CD4-positive, alpha-beta T cell treated with Interleukin-12 subunit alpha and Interleukin-12 subunit beta, for 1 hour (primary cell): ENCODE measurements at places on chromosomes 13 and 19.

- DNase-seq, result no peak
Measured at GRCh38 chr13:40170091-40170490, 496.4 kb downstream of the FOXO1 start.

GRCh38 chr13:101346161-101346560 lies 70.1 kb downstream of the NALCN start:
- DNase-seq, result no peak

GRCh38 chr13:113116206-113116800 lies 6.3 kb upstream of the F10 start:
- DNase-seq, result no peak

DNA sequence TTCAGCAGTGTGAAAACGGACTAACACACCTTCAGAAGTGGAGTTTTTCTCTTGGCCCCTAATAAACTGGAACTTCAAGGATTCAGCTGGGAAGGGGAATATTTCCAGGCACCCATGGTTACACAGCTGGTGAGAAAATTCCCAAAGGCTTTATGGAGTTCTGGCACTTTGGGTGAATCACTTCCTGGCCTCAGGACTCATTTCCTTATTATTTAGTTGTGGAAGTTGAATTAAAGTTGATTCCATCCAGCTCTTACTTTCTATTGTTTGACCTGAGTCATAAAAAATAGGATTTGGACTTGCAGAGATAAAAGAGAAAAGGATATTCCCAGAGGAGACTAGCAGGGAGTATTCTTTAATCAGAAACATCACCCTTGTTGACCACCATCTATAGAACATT lies 882.1 kb downstream of the UQCRFS1 start:
- DNase-seq, result no peak

GRCh38 chr13:99500839-99501183 lies 461 bp upstream of the TM9SF2 start:
- no peak for DNase-seq

DNA sequence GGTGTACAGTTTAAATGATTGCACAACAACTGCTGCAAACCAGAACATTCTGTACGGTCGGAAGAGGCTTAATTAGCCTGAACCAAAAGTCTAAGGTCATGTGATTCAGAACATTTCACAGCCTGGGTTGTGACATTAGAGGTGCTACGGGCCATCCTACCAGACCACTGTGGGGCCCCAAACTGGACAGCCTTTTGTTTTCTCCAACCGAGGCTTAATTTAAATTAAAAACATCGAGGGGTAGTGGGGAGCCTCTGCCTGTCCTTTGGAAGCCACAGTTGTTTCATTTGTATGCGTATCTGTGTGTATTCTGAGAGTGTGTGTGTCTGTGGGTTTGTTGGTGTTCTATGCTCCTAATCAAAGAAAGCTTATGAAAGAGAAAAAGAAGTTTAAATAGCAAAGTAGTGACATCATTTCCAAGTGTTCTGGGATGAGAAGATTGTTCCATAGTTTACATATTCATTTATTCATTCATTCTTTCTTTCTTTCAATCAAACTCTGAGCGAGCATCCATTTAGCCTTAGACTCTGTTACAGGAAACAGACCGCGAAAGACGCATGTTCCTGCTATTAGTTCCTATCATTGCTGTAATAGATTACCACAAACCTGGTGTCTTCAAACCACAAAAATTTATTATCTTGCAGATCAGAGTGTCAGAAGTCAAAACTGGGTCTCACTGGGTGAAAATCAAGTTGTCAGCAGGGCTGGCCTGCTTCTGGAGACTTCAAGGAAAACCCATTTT lies 444.8 kb downstream of the FOXO1 start:
- DNase-seq, result peak; percentile 62

DNA sequence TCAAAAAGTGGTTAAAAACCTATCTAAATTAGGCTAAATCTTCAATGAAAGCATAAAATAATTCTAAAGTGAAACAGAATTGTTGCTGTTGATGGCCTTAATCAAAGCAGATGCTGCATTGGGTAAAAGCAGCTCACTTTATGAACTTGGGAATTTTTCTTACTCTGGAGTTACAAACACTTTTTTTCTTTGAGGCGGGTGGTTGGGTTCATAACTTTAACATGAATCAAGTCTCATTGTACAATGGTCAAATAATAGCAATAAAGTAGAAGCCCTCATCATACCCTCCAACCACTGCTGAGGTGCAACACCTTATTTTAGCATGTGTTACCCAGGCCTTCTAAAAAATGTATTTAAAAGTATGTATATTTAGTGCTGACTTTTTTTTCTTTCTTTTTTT lies 29.1 kb downstream of the NUP58 start:
- no peak for DNase-seq

GRCh38 chr13:103130681-103131210 lies 64.5 kb upstream of the SLC10A2 start:
- no peak for DNase-seq

DNA sequence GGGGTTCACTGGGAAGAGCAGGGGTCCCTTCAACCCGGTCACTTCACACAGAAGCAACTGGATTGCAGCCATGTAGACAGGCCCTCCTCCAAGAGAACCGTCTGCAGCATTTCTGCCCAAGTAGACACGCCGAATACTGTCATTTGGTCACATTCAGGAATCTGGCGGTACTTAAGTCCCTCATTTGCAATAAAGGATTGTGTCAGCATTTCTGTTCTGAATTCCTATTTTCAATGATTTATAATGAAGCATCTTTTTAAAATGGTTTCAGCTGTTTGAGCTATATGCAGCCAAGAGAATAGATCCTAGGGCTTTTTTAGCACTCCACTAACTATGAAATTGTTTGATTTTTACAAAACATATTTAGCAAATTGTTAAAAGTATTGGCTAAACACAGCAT lies 143.5 kb upstream of the SOX1 start:
- no peak for DNase-seq

- no peak for DNase-seq
Measured at GRCh38 chr13:111916201-111916600, 150.7 kb upstream of the SOX1 start.

DNA sequence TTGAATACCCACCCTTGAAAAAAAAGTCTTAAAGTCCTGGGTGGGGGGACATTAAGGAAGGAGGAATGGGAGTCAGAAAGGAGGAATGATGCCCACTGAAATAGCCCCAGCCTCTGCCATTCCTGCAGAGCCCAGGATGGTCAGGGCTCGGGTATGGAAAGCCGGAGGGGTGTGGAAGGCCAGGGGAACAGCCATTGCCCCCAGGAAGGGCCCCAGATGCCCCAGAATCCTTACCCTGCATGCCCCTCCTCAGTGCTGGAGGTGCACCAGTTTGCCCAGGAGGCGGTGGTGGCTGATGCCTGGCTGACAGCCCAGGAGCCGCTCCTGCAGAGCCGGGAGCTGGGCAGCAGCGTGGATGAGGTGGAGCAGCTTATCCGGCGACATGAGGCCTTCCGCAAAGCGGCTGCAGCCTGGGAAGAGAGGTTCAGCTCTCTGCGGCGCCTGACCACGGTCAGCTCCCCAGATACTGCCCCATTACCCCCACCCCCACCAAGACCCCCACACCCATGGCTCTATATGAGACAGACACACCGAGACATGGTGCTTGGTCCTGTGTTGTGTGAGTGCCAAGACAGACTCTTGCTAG lies 10.7 kb upstream of the SHKBP1 start:
- DNase-seq, result no peak

DNA sequence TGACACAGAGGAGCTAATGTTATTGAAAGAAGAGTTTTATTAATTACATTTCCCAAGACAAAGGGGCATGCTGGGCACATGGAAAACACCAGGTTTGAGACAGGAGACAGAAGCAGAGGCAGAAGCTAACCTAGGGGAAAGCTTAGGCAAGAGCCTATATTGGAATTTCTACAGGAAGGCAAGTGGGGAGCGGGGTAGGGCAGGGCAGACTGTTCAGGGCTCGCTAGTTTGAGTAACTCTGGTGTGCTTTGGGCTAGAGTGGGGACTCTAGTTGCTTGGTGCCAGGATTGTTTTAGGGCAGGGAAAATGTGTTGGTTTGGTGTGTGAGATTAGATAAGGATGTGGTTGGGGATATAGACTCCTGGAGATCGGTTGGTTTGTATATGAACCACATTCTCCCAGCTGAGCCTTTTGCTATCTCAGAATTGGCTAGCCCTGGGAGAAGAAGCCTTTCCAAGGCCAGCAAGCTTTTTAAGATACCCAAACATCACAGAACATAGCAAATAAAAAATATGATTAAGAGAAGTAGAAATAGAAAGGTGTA lies 8.4 kb upstream of the UFM1 start:
- no peak for DNase-seq

- DNase-seq, result no peak
Measured at GRCh38 chr13:20006206-20006605, 47.7 kb downstream of the ZMYM2 start.

- DNase-seq, result no peak
Measured at GRCh38 chr13:78596399-78596735, 7.0 kb downstream of the POU4F1 start.

- no peak for DNase-seq
Measured at GRCh38 chr19:46383171-46383815, 30.1 kb downstream of the CCDC8 start.

DNA sequence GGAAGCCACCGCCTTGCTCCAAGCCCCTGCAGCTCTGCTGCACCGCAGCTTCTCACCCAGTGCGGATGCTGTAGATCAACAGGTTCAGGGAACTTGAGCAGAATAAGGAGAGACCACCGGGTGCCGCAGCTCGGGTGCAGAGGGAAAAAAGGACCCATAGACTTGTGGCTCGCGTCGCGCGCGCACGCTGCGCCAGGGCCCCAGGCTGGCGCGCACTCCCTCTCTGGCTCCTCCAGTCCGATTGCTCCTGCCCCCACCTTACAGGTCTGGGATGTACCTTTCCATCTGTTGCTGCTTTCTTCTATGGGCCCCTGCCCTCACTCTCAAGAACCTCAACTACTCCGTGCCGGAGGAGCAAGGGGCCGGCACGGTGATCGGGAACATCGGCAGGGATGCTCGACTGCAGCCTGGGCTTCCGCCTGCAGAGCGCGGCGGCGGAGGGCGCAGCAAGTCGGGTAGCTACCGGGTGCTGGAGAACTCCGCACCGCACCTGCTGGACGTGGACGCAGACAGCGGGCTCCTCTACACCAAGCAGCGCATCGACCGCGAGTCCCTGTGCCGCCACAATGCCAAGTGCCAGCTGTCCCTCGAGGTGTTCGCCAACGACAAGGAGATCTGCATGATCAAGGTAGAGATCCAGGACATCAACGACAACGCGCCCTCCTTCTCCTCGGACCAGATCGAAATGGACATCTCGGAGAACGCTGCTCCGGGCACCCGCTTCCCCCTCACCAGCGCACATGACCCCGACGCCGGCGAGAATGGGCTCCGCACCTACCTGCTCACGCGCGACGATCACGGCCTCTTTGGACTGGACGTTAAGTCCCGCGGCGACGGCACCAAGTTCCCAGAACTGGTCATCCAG lies 964 bp downstream of the PCDH17 start:
- DNase-seq, result no peak

- peak; percentile 31 for DNase-seq
Measured at GRCh38 chr13:102721800-102722231, 27.0 kb upstream of the METTL21C start.

DNA sequence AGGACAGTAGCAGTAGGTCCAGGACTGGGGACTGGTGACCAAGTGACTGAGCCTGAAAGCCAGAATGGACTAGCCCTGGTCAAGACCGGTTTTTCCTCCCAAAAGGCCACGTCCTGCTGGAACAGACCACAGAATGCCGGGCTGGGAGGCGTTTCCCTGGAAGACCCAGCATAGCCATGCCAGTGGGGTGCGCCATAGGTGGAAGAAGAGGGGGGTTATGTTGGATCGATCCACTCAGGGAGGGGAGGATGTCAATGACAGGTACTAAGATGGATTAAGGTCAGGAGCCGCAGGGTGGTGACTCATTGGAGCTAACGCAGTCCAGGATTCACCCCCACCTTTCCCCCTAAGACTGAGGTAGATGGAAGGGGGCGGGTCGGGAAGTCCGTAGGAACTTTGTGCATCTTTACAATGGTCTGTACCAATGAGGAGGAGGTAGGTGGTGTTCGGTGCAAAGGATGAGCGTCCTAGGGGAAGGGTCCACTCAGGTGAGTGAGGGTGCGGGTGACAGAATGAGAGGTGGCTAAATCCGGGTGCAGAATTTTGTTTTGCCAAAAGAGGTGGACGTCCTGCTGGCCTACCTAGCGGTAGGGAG lies 21.0 kb downstream of the VASP start:
- DNase-seq, result no peak

- DNase-seq, result peak; percentile 60
Measured at GRCh38 chr19:29714953-29715700, at the start of gene C19orf12. C19orf12 (minus strand) TSS chr19:29715261; CDS start chr19:29708413, 6,848 bp downstream.

DNA sequence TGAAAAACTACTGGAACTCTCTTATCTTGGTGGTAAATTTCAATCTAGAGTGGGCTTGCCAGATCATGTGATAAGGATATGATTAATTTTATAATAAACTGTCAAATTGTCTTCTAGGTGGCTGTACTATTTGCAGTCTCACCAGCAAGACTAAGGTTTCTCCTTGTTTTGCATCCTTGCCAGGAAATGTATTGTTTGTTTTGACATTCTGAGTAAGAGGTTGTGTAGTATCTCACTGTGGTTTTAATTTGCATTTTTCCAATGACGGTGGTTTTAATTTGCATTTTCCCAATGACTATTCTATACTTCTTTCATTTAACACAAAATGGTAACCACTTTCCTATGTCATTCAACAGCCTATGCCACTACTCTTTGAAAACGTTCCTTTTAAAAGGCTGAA lies 2.0 kb downstream of the CAB39L start:
- DNase-seq, result no peak

DNA sequence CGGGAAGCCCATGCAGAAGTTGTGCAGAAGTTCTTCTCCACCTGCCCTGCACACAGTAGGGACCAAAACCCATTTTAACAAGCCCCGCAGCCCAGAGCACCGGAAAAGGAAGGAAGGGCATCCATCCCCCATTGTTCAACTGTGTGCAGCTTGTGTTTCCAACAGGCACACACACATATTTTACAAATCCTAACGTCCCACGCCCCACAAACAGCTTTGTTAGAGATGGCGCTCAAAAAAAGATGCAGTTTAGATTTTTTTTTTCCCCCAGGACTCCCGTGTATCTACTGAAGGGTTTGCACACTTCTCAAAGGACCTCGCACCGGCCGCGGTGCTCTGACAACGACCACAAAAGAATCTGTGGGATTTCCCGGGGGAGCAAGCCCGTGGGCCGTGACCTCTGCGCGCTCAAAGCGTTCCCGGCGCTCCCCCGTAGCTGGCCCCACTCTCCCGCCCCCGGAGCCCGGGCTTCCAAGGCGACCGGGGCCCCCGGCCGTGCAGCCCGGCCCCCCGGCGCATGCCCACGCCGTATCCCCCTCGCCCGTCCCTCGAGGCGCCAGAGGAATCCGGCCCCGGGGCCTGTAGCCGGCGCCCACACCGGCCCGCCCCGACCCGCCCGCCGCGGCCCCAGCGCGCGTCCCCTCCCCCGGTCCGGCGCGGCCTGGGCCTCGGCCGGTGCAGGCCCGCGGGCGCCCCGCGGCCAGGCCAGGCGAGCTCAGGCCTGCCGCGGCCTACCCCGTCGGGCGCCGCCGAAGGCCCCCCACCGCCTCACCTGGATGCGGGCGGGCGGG lies 523 bp downstream of the ELAVL1 start:
- peak; percentile 37 for DNase-seq

- no peak for DNase-seq
Measured at GRCh38 chr13:50654331-50654730, 189.2 kb downstream of the DLEU7 start.
